ENCODE measurements at places on chromosomes 3 and 15.

- DNase-seq, result no peak
These were observed 56.2 kb upstream of the GLCE start for GRCh38 chr15:69104050-69104750.

DNA sequence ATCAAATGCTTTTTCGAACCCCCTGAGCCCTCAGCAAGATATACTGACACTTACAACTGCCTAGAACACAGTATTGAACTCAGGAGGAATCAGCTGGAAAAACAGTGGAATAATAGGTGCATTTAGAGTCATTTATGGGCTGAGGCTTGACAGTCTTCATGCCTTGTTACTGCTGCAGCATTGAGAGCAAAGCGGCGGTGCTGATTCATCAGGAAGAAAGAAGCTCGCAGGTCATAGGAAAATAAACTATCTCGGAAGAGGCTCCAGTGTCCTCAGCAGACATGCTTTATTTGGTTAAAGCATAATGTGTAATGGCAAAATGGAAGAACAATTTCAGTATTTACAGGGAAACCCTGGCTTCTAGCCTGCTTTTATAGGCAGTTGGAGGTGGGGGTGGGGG lies 30.1 kb upstream of the NEO1 start:
- DNase-seq, result no peak

- no peak for DNase-seq
These were observed 204.7 kb upstream of the MCTP2 start for GRCh38 chr15:94026458-94027304.

DNA sequence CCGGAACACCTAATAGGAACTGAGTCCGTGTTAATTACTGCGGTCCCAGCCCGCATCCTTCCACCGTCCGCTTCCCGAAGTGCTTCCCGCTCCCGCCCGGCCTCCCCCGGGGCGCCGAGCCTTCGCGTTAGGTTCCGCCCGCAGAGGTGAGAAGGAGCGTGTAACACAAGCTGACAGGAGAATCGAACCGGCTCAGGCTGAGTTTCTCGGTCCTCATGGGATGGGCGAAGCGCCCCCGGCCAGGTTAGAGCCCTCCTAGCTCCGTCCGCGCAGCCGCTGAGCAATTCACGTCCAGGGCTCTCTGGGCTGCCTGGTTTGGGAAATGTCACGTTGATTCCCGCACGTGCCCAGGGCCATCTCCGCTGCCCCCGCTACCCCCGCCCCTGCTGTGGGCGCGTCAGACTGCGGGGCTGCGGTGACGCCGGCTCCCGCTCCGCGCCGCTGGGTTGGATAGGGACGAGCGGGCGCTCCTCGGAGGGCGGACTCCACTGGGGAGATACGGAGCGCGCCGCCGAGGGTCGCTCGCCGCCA lies 954 bp downstream of the CLDN11 start:
- DNase-seq, result no peak

DNA sequence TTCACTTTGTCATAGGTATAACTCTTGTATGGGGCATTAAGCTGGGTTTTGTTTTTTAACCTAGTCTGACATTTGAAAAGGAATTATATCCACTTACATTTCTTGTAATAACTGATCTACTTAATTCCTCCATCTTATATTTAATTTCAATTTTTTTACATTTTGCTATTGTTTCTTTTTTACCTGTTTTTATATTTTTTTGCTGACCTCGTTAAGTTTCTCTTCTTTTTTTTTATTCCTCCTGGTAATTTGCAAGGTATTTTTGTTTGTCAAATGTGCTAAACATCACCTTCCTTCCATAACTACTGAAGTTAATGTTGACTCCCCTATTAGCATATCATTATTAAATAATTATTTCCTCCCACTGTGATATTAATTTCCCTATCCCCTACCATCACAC lies 87.7 kb upstream of the NR2F2 start:
- no peak for DNase-seq

- no peak for DNase-seq
These were observed 87.5 kb upstream of the CBLB start for GRCh38 chr3:105956306-105956705.

GRCh38 chr15:96703794-96704550 lies 373.5 kb downstream of the NR2F2 start:
- DNase-seq, result no peak

- no peak for DNase-seq
These were observed 24.7 kb upstream of the SLC41A3 start for GRCh38 chr3:126108676-126109050.

- no peak for DNase-seq
These were observed 26.1 kb downstream of the GASK1A start for GRCh38 chr3:43005253-43005652.

DNA sequence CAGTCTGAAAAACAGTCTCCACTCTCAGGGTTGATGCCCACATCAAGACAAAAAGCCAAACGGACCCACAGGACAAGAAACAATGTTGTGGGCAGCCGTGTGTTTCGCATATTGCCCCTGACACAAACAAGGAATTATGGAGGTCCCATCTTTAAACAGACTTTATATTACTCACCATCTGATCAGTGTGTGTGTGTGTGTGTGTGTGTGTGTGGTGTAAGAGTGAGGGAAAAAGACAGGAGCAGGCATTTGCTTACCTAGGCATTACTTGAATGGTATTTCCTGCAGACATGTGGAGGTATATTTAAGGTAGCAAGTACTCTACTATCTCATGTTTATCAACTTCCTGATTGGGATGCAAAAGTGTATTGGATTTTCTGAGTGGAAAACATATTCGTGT lies 136.3 kb downstream of the TMCO5A start:
- DNase-seq, result no peak

All from stimulated activated CD4-positive, alpha-beta T cell treated with anti-CD3 and anti-CD28 coated beads, Interleukin-15, amount 100 ng/mL, for 1 hour (primary cell).